ENCODE measurements at places on chromosomes 13 and 19.

- no peak for DNase-seq
Observed at GRCh38 chr13:73880365-73880764, 253.8 kb downstream of the KLF12 start.

DNA sequence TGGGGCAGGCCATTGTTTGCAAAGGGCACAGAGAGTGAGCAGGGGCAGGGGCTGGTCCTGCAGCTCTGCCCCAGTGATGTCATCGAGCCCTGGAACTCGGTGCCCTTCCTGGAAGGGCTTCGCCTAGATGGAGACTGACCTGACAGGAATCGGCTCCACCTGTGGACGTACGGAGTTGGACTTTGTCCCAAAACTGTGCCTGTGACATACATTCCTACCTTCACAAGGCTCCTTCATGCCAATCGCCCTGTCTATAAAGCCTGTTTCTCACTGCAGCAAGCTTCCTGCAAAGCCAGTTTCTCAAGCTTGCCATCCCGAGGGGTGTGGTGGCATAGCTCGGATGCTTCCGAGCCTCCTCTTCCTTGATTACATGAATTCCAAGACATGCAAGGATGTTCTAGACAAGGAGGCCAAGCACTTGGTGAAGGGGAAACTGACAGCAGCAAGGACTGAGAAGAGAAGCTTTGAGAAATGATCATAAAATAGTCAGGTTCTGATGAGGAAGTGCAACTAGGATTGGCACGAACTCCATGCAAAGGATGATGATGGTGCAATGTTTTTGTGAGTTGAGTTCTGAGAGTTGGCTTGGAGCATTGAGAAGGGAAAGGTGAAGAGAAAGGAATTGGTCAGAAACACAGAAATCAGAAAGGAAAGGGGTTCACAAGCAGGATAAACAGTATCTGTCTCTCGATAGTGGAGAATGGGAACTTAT is 73.6 kb upstream of the STK24 start:
- DNase-seq, result no peak

DNA sequence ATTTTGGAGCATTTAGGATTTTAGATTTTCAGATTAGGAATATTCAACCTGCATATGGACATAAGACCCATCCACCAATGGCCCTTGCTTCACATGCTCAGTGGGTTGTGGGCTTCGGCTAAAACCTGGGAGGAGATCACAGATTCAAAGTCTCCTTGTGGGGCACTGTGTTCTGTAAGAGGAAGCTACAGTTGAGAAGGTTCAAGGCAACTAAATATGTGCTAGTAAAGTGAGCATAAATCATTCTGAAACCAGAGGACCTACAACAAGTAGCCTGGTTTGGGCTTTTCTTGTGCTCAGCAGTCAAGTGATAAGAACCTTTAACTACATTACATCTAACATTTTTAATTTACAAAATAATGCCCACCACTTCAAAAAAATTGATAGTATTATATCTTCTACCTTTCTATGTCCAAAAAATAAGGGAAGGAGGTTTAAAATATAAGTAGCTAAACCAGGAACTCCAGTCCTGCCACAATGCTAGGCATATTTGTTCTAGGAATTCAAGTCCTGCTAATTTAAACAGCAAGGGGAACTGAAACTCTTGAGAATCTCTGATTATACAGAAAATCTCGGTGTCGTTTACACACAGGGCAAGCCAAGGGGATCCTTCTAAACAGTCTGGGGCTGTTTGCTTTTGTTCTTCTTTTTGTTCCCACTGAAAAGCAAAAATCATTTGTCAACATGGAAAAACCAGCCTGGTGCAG is 36.6 kb downstream of the FOXO1 start:
- peak; percentile 7 for DNase-seq

DNA sequence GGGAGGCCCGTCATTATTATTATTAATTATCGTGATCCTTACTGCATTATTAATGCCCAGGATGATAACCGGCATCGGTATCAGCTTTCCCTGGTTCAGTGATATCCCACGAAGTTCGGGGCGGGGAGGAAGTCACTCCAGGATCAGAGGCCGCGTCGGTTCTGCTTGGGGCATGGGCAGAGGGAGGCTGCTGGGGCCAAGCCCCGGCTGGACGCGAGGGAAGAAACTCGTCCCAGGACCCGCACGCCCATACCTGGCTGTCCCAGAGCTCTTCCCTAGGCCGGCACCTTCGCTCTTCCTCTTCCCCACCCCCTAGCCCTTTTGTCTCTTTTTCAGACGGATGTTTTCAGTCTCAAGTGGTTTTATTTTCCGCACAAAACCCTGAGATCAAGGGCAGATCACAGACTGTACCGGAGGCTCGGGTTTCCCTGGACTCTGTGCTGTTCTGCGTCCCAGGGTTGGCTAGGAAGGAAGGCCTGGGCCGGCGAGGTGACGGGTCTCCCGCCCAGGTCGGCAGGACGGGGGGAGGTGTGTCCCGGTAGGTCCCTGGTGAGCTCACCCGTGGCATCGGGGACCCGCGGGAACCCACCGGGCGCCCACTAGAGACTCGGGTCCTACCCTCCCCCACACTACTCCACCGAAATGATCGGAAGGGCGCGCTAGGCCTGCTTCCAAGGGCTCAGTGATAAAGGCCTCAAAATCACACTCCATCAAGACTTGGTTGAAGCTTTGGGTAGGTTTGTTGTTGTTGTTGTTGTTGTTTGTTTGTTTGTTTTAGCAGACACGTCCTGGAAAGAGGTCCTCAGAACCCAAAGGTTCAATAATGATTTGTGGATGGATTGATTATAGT is 7.9 kb downstream of the ZIC2 start:
- DNase-seq, result peak; percentile 4

GRCh38 chr19:42467183-42467760 is 24.5 kb upstream of the CXCL17 start:
- no peak for DNase-seq

DNA sequence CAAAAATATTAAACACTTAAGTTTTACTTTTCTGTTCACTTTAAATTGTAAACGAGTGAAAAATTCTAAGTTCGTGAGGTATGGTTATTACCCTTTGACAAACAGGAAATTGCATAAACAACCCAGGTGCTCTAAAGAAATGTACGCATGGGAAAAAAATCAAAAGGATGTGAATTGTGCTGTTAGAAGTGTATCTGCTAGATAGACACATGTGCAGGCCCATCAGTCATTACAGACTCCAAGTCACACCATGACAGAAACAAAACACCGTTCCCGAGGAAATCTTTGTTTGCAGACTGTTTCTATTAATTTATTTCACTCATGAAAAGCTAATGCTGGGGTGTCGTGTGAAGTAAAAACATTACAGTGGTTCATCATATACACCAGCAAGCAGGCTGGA is 17.0 kb upstream of the DOCK9 start:
- no peak for DNase-seq

GRCh38 chr13:27302643-27303262 is 32.1 kb downstream of the RASL11A start:
- peak; percentile 32 for DNase-seq

GRCh38 chr19:14248578-14249011 is 42.6 kb upstream of the ADGRL1 start:
- DNase-seq, result no peak

DNA sequence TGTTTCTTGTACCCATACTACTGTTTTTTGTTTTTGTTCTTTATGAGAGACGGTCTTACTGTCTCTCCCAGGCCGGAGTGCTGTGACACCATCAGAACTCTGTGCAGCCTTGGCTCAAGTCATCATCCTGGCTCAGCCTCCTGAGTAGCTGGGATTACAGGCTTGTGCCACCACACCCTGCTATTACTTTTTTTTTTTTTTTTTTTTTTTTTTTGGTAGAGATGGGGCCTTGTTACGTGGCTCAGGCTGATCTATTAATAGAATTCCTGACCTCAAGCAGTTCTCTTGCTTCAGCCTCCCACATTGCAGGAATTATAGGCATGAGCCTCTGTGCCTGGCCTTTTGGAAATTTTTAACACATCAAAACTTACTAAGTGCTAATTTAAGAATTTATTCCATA is 2.9 kb upstream of the ZNF304 start:
- no peak for DNase-seq

- DNase-seq, result no peak
Observed at GRCh38 chr19:36819130-36819630, 19.0 kb downstream of the ZNF790 start.

GRCh38 chr19:33669376-33669775 is 47.6 kb downstream of the CHST8 start:
- no peak for DNase-seq

Measured in hematopoietic multipotent progenitor cell treated with erythropoietin and hydrocortisone succinate and interleukin-3 and kit ligand, for 6 days (in vitro differentiated cells).